Activated CD8-positive, alpha-beta memory T cell treated with anti-CD3 and anti-CD28 coated beads for 1 hour (primary cell): ENCODE measurements at places on chromosomes 12 and 14.

DNA sequence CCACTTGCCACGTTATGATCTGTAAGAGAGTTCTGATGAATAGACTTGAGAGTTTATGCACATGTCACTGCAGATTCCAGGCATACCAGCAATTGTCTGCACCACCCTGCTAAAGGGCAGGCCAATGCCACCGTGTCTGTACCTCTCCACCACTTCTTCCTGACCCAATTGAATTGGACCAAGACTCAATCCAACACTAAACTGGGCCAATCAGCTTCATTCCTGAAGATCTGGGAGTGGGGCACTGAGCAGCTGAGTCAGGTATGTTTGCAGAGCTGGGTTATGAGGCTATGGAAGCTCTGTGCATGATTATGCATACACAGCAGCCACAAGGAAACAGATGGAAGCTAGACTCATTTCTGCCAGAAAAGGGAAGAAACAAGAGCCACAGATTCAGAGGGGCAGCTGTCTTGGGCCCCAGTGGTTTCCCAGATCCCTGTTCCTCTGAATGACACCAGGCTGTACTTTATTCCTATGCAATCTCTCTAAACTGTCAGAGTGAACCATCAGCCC lies 28.0 kb downstream of the DAO start:
- no peak for DNase-seq

DNA sequence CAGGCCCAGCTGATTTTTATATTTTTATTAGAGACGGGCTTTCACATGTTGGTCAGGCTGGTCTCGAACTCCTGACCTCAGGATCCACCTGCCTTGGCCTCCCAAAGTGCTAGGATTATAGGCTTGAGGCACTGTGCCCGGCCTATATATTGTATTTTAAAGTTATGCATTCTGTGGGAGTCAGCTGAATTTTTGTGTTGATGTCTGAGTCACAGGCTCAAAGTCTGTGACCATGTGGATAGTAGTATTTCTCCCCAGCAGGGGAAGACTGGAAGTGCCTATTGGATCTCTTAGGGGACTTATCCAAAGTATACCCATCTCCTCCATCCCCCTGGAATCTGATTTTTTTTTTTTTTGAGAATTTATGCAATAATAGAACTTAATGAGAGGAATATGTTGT lies 43.8 kb upstream of the ATF1 start:
- DNase-seq, result no peak

GRCh38 chr14:70704960-70705359 lies 63.2 kb downstream of the TTC9 start:
- no peak for DNase-seq

DNA sequence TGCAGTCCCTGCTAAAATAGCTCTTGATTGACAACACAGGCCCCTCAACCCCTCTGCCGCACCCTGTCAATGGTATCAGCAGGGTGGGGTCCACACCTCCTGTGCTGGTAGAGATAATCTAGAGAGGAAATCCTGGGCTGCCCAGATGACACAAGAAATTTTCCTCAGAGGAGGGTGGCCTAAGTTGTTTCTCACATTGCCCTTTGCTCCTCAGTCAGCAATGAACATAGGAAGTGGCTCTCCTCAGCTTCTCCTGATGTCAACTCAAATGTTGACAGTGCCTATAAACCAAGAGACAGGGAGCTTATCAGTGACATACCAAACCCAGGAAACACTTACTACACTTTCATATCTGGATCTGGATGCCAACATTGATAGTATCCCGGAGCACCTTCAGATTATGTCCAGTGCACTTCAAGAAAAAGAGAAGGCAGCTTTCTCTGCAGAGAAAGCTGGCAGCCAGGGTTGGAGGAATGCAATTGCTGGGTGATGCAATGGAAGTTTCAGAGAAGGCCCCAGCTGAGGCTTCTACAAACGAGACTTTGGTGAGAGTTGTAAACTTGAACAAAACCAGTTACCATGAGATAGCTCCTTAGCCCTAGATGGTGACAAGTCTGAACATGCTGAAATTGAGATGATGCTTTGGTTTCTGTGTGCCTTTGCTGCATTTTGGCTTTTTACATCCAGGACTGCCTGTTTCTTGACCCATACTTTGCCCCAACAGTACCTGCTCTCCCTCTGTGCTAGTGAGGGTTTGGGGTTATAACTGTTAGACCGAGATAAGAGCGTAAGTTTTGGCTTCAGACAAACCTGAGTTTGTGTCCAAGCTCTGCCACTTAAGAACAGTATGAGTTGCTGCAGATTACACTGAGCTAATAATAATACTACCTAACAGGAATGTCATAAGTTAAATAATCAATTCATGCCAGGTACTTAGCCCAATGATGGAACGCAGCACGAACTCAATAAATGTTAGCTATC lies 183.5 kb downstream of the NUAK1 start:
- DNase-seq, result no peak

DNA sequence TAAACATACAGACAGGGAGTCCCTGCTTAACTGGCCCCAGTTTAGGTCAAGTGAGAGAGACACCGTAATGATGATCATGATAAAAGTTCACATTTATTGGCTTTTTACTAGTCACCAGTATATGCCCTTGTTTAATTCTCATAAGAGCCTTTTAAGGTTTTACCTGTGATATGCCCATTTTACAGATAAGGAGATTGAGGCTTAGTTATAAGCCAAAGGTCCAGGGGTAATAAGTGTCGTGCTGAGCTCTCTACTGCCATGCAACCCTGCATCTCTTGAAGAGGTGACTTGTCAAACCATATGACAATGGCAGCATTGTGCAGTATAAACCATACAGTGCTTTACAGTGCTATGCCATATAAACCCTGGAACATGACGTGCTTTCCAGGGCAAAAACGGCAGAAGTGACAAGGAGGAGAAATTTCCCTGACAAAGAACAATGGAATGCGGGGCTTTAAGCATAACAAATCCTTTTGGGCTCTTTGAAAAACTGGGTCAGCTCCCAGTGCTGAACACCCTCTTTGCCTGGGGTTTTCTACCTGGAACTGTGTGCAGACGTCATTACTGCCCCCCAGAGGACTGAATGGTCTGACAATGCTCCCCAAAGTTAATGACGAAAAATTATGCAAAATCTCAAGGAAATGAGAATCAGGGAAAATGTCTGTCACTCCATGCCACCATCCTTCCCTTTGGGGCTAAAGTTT lies 59.7 kb upstream of the C14orf132 start:
- DNase-seq, result no peak

DNA sequence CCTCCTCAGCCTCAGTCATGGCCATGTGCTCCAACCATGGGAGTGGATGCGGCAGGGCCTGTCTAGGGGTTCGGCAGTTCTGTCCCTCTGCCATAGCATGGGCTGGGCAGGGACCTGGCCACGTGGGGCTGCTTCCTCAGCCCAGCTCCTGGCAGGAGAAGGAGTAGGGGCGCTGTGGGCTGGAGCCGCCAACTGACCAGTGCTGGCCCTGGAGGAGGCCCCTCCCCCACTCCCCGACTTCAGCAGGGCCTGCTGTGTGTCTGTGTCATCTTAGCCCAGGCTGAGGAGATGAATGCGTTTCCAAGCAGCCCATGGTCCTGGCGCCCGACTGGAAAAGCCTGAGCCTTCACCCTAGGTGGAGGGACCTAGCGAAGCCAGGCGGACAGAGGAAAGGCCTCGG lies 2.7 kb upstream of the PACS2 start:
- no peak for DNase-seq

GRCh38 chr14:33733721-33734120 lies 217.2 kb downstream of the EGLN3 start:
- no peak for DNase-seq

DNA sequence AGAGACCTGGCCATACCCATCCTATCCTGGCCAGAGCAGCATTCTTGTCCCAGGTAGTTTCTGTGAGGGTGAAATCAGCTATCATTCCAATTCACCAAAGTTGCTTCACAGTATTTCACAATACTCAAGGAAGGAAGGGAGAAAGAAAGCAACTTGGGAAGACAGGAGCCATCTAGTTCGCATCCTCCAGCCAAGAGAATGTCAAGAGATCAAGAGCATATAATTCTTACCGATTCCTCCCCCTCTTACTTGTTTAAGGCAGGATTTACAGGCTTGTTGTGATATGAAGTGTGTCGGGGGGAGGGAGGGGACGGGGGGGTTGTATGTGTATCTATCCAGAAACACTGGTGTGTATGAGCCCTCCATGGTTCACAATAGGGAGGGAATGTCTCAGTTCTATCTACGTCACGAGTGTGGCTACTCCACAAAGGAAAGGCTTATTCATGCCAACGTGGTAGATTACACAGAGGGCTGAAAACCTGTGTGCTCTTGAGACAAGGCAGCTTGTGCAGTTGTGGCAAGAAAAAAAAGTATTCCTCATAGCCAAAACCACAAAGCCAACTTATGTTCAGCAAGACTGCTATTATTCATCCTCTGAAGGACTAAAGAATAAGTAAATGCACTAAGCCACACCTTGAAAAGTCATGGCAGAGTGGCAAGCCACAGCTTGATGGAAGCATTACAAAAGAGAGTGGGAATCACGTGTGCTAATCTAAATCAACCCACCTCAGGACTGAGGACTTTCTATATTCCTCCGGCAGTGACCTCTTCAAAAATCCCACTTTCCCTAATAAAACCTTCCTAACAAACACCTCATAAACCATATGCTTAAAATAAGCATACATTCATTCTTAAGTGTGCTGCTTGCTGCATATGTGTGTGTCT lies 35.0 kb downstream of the CORO1C start:
- DNase-seq, result no peak

- DNase-seq, result no peak
Measured at GRCh38 chr14:33210311-33210710, 271.6 kb downstream of the NPAS3 start.

- no peak for DNase-seq
Measured at GRCh38 chr12:9911708-9912107, 20.5 kb downstream of the CLEC2A start.

DNA sequence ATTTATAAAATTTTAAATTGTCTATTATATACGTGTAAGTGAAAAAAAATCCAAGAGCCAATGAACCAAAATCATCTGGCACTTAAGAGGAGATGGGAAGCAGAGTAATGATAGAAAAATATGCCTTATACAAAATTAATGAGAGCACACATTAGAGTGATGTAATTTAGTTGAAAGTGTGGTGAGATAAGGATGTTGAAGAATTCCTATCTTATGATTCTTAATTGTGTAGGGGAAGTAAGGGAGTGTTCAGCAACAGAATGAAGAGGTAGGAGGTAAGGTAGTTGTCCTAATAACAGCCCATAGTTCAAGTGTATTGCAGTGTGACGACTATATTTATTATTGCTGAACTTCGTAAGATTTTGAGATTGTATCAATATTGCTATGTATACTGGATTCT lies 843.4 kb upstream of the FLRT2 start:
- DNase-seq, result no peak

- no peak for DNase-seq
Measured at GRCh38 chr14:86020841-86021240, 490.9 kb downstream of the FLRT2 start.

GRCh38 chr12:89363084-89363483 lies 10.8 kb upstream of the DUSP6 start:
- no peak for DNase-seq

GRCh38 chr14:69092840-69093422 lies 60.0 kb downstream of the DCAF5 start:
- no peak for DNase-seq

GRCh38 chr12:12357719-12358461 lies 1.0 kb downstream of the BORCS5 start:
- DNase-seq, result no peak

DNA sequence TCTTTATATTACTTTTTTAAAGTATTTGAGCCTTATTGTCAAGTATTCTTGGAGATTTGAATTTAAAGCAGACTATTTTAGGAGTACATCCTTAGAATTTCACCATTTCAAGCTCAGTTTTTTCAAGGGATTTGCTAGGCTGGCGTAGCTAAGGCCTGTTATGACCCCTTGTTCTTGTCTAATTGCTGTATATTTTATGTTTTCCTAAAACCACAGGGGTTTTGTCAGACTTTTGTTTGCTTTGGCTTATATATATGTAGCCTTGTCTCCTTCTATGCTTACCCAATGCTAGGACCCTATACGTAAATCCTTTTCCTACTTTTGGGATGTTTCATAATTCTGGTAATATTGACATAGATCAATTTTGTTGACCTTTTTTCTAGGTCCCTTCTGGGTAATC lies 147.0 kb upstream of the SYT10 start:
- no peak for DNase-seq

GRCh38 chr14:72577521-72577920 lies 316.4 kb downstream of the DPF3 start:
- DNase-seq, result no peak

DNA sequence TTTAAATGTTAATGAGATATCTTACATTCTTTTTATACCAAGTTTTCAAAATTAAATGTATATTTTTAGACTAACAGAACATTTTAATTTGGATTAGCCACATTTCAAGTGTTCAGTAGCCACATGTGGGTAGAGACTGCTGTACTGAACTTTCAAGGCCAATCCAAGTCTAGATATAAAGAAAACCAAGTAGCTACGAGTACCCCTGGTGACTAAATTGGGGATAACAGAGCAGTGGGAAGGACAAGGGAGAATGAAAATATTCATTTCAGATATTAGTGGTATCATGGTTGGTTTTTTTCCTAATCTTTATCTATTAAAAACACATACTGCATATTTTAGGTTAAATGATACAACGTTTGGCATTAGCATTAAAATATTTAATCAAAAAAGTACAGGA lies 69.4 kb upstream of the RHOJ start:
- no peak for DNase-seq

DNA sequence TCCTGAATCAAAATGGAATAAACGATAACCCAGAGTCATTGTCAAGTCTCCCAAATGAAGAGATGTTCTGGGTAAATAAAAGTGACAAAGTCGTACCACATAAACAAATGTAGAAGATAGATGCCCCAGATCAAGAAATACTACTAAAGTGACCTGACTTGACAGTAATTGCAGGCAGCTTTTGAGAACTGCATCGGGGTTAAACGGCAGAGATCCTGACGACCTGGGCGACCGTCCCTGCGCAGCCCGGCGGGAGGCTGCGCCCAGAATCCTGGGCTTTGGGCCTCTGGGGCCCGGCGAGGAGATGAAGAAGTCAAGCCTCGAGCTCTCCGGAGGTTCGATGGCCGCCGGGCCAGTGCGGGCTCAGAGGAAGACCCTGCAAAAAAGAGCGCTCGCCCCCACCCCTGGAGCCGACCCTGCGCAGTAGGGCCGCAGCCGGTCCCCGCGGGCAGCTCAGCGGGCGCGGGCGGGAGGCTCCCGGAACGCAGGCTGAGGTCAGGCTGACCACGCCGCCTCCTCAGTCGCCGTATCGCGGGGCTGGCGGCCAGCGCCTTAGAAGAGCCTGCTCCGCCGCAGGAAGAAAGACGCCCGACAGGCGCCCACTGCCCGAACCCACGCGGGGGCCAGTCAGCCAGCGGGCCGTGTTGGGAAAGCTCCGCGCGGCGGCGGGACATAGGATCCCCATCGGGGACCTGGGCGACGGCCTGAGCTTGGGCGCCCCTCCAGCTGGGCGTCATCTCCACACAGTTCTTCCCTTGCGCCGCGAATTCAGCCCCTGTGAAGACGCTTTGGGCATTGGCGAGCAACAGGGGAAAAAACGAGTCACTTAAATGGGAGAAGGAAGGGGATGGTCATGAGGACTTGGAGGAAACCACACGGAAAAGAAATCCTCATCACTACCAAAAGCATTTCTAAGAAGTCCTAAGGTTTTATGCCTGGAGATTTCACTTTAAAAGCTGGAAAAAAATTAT lies 16.0 kb downstream of the NKX2-1 start:
- no peak for DNase-seq

- DNase-seq, result no peak
Measured at GRCh38 chr12:6386491-6386890, 2.5 kb downstream of the LTBR start.
